ENCODE measurements at places on chromosomes 12 and 14.

- DNase-seq, result no peak
Observed at GRCh38 chr12:4961311-4961710, 51.6 kb downstream of the KCNA1 start.

GRCh38 chr12:95277139-95277538 is 59.5 kb downstream of the VEZT start:
- DNase-seq, result no peak

GRCh38 chr12:75553398-75553797 is 42.0 kb upstream of the KRR1 start:
- no peak for DNase-seq

GRCh38 chr14:56805992-56806727 is 4.1 kb downstream of the OTX2 start:
- DNase-seq, result peak; percentile 13

- DNase-seq, result no peak
Observed at GRCh38 chr12:117076410-117077372, 22.5 kb downstream of the TESC start.

- no peak for DNase-seq
Observed at GRCh38 chr12:91061091-91061490, 3.3 kb upstream of the KERA start.

DNA sequence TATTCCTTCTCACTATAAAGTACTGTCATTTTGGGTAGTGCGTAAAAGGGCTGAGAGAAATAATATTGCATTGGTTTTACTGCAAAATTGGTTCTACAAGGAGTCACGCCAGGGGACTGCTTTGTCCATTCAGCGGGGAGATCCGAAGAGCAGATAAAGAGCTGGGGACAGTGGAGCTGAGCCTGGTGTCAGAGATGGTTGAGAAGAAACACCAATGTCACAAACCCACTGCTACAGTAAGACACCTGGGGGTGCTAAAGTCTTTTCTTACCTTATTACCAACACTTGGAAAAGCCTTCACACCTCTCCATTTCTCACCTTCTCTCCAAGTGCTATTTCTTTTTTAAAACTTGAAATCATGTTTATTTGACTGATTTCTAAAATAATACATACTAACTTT is 14.1 kb downstream of the IL31 start:
- DNase-seq, result no peak

DNA sequence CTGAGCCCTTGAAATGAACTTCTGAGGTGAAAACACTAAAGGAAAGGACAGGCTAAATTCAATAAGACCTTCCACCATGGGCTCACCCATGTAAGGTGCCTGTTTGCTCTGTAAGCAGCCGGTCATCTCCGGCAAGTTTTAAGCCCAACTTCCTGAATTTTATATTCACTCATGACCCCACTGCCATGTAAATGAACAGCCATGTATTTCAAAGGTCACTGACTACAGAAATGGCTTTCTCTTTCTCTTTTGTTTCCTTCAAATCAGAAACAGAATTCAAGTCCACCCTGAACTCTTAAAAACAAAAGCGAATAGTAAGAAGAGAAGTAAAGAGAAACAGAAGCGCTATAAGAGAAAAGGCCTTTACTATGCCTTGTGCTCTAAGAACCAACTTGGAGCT is 61.7 kb upstream of the OVCH1 start:
- no peak for DNase-seq

GRCh38 chr12:23729359-23729758 is 220.1 kb downstream of the SOX5 start:
- DNase-seq, result no peak

DNA sequence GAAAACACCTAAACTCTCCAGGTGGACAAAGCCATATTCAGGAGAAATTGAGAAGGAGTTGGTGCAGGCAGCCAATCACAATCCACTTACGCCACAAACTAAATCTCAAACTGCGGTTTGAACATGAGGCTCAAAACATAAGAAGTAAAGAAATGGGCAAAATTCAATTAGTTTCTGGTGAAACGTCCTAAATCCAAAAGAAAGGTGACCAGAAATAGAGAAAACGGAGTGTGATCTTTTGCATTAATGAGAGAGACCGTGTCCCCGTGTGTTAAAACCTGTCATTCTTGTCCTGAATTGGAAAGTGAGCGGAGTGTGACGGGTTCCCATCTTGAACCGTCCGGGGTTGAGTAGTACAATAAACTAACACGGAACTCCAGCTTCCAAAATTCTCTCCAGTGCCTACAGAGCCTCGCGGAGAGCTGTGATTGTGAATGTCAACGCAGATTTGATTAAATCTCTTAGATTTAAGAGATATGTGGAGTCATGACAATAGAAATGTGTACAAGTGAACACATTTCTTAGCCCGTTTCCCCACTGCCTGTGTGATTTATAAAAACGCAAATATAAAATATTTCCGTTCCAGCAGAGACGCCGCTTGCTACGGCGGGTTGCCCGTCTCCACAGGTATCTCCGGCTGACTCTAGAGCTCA is 595 bp upstream of the METAP2 start:
- DNase-seq, result peak; percentile 80

GRCh38 chr14:88831284-88831683 is 6.8 kb downstream of the TTC8 start:
- no peak for DNase-seq

GRCh38 chr12:94686834-94687628 is 36.7 kb upstream of the TMCC3 start:
- DNase-seq, result no peak

DNA sequence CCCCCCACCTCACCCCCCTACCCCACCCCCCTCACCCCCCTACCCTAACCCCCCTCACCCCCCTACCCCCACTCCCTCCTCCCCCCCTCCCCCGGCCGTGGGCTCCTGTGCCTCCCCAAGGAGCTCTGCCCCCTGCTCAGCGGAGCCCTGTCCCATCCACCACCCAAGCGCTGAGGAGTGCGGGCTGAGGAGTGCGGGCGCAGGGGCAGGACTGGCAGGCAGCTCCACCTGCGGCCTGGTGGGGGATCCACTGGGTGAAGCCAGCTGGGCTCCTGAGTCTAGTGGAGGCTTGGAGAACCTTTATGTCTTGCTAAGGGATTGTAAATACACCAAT is 2.3 kb upstream of the JPH4 start:
- no peak for DNase-seq

- no peak for DNase-seq
Observed at GRCh38 chr12:125121106-125121505, 55.9 kb downstream of the AACS start.

DNA sequence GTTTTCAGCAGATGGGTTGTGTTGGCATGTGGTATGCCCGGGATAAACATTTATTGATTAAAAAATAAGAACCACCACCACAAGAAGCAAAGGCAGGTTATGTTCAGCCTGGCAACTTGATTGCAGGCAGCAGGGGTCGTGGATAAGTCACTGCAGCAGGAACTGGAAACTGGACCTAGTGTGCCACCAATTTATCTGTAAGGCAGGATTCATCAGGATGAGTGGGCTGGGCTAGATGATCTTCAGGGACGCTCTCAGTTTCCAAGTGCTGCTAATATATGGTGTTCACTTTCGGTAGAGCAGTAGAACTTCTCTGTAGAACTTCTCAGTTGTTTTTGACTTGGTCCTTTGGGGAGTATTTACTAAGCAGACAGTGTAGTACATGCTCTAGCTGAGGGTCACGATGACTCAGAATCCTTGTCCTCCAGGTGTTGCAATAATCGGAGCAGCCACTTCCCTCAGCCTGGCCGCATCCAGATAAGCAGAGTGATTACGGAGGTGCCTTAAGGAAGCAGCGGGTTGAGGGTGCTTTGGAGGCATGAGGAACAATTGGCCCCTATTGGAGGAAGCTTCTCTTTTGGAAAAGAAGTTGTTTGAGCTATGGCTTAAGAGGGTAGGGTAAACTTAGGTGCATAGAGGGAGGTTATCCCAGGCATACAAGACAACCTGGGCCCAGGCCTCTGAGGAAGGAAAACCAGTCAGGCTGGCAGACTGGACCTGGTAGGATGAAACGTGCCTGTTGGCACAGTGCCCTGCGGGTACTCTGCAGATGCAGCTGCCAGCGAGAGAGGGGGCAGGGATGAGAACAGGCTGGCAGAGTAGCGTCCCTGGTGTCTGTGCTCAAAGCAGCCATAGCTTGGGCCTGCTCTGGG is 104.0 kb downstream of the GPR135 start:
- no peak for DNase-seq

- DNase-seq, result no peak
Observed at GRCh38 chr12:114316076-114316475, 89.9 kb downstream of the TBX5 start.

DNA sequence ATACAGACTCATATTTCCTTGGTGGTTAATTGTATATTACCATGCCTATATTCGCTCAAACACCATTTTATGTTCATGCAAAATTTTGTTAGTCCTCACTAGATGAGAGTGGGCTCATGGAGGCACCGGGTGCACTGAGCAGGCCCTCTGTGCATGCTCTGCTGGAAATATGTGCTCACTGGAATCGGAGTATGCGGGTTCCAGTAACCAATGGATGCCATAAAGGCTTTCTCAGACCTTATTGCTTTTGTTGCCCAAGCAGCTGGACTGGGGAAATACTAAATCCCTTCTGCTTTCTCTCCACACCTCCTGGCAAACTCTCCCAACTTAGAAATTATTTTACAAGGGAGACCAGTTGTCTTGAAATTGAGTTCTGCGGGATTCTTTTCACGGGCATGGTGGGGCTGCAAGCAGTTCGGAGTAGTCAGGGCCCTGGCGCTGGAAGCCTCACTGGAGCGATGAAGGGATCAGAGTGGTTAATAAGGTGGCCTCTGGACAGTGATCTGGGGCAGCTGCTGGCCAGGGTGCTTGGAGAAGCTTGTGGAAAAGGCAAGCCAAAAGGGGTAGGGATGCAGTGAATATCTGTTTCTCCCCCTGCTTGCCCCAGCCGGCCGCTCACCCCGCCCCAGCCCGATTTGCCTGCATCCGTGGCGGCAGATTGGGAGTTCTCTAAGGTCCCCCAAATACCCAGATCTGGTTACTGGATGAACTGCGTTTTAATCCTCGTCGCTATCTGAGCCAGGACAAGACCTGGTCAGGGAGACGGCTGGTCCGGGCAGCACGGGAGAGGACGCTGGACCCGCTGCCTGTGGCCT is 7.4 kb upstream of the HOXC6 start:
- DNase-seq, result no peak

DNA sequence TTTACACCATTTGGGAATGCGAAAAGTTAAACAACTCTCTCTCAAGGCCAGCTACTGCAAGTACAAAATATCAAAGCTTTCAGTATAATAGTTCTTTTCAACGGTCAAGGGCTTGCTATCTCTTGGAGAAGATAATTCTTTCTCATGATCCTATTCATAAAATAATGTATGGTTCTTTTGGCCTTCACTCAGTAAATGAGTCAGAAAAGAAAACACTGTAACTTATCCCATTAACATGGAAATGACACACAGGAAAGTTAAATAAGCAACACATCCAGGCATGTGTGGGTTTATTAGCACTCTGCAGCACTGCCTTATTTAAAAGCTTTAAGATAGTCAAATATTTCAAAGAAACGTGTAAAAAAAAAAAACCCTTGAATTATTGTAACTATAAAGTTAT is 36.9 kb downstream of the ZFC3H1 start:
- DNase-seq, result no peak

- no peak for DNase-seq
Observed at GRCh38 chr12:98916106-98916505, 271.0 kb downstream of the APAF1 start.

- DNase-seq, result peak; percentile 57
Observed at GRCh38 chr12:39958377-39958776, 147.5 kb downstream of the SLC2A13 start.

GRCh38 chr12:89765959-89766824 is 57.6 kb upstream of the ATP2B1 start:
- no peak for DNase-seq

DNA sequence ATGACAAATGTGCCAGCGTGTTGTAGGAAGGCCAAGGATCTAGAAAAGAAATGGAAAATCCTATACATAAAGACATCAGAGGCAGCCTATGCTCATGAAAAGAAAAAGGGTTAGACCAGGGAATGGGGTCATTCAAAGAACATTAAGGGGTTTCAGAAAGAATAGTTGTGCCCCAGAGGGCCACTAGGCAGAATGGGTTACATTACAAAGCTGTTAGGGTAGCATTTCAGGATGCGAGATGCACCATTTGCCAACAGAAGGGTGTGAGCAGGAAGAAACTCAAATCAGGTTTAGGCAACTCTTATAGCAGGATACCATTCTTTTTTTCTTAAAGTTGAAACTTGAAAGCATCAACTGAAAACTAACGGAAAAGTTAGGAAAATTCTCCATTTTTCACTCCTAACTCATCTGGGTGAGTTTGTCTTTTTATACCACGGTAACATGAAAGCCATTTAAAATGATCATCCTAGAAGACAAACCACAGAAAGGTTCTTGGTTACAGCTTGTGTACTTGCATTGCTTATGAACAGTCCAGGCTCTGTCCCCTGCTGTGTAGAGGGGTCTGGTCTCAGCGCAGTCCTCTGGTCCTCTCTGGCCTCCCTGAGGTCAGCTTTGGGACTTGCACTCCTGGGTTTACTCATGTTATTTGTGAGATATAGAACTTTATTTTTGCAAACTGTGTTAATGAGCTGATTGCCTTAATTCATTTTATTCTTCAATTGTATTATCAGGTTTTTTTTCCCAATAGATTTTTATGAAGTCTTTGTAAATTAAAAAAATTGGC is 209.1 kb downstream of the DACT1 start:
- no peak for DNase-seq

- no peak for DNase-seq
Observed at GRCh38 chr12:78236264-78236663, 405.6 kb downstream of the NAV3 start.

DNA sequence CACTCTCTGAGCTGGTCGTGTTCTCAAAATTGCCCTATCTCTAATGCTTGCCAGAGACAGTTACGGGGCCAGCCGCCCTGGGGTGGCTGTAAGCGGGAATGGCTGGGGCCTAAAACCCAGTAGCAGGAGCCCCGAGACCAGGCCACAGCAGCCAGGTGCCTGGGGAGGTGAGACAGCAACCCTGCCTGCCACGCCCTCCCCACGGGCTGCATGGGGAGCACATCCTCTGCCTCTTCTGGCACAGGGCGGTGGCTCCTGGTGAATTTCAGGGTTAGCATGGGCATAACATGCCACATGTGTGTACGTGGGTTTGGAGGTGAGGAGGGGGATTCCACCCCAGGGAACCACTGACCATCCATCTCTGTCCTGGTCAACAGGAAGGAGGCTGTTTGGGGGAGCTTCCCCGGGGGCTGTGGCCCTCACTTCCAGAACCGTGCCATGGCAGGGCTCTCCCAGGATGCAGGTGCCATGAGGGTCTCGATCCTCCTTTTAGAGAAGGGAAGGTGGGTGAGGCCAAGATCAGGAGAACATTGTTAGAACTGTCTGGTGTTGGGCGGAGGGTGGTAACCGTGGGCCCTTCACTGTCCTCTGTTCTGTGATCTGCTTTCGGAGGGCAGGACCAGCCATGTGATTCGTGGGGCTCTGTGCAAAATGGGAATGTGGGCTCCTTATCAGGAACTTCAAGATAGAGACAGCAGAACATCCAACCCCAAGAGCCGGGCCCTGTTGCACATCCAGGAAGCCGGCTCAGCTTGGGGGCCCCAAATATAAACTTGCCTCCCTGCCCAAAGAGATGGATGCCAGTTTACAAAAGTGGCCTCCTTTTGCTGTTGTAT is 312.2 kb upstream of the DIO3 start:
- peak; percentile 42 for DNase-seq

GRCh38 chr12:45315462-45315861 is 99.6 kb downstream of the ANO6 start:
- DNase-seq, result no peak
